ENCODE measurements at places on chromosomes 11 and 22. TPM values are rescaled to one million over a fixed set of nuclear protein-coding genes. Genes with fewer than 3 reads are reported as not detected.

The NPTXR gene
- 1.6 TPM for total RNA-seq

The OR5B12 gene
- total RNA-seq = not detected

The STIP1 gene
- total RNA-seq = 69.9 TPM

The ROBO4 gene
- 14.1 TPM for total RNA-seq

The RTN3 gene
- total RNA-seq = 28.7 TPM

The TBX1 gene
- 4.2 TPM for total RNA-seq

The OTOG gene
- under 0.01 TPM for total RNA-seq

The PLAAT5 gene
- 3.7 TPM for total RNA-seq

The TSPAN18 gene
- 11.5 TPM for total RNA-seq

The KRTAP5-8 gene
- total RNA-seq = not detected

The USH1C gene
- total RNA-seq = not detected

The CRYBA4 gene
- not detected for total RNA-seq

The DSCAML1 gene
- total RNA-seq = 0.52 TPM

The LRRC74B gene
- not detected for total RNA-seq

The MAP6 gene
- total RNA-seq = 2.1 TPM

The BTG4 gene
- total RNA-seq = not detected

The DDTL gene
- total RNA-seq = 3.7 TPM

The HEPN1 gene
- total RNA-seq = not detected

The MUC6 gene
- total RNA-seq = not detected
